ENCODE measurements at places on chromosomes 16 and 17.

GRCh38 chr16:1548233-1548632 is 14.8 kb downstream of the TMEM204 start:
- no peak for DNase-seq

GRCh38 chr17:9021992-9022572 is 772 bp downstream of the NTN1 start:
- no peak for DNase-seq

DNA sequence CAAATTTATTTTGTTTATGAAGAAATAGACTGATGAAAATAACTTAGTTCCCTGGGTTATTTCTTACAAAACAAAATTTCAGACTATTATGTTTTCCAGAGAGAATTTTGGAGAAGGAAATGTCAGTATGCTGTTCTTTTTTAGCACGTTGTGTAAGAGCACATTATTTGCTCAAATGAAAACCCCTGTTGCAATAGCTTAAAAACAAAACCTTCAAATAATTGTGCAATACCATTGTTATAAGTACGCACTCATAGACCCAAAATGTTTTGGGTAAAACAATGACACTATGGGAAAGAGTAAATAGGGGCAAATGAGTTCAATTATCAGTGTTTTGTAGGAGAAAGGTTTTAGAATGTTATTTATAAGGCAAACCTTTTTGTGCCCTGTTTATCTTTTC is 18.2 kb downstream of the VMP1 start:
- DNase-seq = no peak

GRCh38 chr16:66238696-66239095 is 127.8 kb upstream of the CDH5 start:
- no peak for DNase-seq

GRCh38 chr17:15411384-15412198 is 55.8 kb downstream of the CDRT4 start:
- DNase-seq = no peak

- peak; percentile 6 for DNase-seq
Measured at GRCh38 chr17:31274252-31274651, 22.8 kb downstream of the OMG start.

DNA sequence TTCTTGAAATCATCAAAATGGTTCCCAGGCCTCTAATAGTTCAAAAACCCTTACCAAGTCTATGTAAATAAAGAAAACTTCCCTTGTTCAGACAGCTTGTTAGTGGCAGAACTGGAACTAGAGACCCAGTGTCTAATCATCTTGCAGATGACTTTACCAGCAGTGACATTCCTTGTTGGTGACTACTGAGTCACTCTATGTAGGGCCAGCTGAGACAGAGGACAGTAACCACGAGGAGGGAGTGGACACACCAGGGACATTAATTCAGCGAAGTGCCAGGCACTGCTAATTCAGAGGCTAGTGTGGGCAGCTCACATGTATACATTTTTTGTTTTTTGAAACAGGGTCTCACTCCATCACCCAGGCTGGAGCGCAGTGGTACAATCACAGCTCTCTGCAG is 6.1 kb upstream of the HEATR3 start:
- no peak for DNase-seq

DNA sequence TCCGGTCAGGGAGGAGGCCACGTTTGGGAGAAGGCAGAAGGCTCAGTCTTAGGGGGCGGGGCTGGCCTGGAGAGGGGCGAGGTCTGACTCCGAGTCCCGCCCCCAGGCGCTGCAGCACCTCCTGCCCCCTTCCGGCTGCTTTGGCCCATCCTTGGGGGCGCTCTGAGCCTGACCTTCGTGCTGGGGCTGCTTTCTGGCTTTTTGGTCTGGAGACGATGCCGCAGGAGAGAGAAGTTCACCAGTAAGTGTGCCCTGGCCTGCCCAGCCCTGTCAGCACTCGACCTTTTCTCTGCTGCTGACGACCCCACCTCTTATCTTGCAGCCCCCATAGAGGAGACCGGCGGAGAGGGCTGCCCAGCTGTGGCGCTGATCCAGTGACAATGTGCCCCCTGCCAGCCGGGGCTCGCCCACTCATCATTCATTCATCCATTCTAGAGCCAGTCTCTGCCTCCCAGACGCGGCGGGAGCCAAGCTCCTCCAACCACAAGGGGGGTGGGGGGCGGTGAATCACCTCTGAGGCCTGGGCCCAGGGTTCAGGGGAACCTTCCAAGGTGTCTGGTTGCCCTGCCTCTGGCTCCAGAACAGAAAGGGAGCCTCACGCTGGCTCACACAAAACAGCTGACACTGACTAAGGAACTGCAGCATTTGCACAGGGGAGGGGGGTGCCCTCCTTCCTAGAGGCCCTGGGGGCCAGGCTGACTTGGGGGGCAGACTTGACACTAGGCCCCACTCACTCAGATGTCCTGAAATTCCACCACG is 1.5 kb downstream of the TNFRSF12A start:
- peak; percentile 67 for DNase-seq

- DNase-seq = no peak
Measured at GRCh38 chr16:20520103-20520502, 56.1 kb downstream of the ACSM2B start.

DNA sequence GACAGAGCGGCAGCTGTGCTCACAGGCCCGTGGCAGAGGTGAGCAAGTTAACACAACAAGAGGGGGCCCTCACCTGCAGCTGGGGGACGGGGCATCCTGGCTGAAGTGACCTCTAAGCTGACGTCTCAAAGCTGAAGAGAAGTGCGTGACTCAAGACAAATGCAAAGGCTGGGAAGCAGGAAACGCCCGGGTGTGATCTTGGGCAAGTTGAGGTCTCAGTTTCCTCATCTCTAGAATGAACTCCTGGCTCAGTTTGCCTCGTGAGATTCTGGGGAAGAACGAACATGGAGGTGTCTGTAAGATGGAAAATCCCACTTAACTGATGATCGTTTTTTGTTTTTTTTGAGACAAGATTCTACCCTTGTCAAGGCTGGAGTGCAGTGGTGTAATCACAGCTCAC is 40.1 kb upstream of the C1QL1 start:
- DNase-seq = no peak

DNA sequence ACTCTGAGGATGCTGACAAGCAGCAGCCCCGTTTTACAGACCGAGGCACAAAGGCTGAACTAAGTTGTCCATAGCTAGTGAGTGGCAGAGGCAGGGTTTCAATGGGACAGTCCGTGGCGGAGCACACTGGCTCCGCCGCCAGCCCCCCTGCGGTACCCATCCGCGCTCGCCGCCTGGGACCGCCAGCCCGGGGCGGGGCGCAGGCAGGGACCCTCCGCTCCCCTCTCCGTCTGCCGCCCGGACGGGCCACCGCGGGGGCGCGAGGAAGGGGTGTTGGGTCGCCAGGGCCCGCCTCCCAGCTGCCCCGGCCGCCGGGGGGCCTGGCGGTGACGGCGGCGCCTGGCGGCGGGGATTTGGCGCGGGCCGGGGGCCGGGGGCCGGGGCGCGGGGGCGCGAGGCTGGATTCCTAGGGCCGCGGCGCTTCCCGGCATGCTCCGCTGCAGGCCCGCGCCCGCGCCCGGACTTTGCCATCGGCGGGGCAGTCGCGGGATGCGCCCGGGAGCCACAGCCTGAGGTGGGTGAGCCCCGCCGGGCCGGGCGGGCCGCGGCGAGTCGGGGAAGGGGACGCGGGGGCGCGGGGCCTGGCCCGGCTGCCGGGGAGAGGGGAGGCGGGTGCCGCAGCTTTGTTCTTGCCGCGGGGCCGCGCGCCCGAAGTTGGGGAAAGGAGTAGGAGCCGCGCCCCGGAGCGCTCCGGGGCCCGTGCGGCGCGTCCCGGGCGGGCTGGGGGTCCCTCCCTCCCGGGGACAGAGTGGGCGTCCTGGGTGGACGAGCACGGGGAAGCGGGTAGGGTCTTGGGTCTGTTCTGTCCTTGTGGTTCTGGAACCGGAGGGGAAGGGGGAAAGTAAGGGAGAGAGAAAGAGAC is at the start of gene TMEM98:
Gene TMEM98, plus strand, starts transcription at position 430 of the 862 bp plus-strand sequence. CDS start 3,376 bp downstream, outside the sequence.
- DNase-seq = peak; percentile 22

DNA sequence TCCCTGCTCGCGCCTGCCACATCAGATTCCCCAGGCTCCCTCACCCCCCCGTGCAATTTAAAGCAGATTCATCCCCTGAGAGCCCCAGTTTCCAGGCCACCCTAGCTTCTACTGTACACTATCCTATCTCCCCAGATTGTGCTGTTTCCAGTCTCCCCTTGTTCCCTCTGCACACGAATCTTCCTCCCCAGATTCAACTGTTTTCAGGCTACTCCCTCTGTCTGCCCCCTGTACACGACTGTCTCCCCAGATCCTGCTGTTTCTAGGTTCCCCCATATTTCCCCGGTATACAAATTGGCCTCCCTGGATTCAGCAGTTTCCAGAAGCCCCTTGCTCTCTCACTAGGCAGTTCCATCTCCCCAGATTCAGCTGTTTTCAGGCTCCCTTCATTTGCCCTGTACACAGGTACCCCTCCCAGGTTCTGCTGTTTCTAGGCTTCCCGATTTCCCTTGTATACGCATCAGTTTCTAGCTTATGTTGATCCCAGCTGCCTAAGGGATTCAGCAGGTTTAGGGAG is 22.9 kb downstream of the COPZ2 start:
- DNase-seq = peak; percentile 97

DNA sequence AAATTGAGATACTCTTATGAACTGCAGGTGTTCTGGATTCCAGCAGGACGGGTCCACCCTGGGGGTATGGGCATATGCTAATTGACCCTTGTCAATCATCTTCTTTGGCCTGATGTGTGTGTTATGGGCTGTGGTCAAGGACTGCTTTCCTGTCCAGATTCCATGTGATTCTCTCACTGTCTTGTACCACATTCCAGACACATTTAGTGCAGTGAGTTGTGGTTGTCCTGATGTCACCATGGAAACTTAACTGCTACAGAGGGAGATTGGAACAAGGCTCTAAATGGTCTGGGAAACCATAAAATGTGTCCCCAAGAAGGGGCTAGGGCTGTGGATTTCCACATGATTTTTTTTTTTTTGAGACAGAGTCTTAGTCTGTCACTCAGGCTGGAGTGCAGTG is 367.4 kb downstream of the UTP18 start:
- no peak for DNase-seq

GRCh38 chr16:74667255-74667700 is 601 bp upstream of the RFWD3 start:
- no peak for DNase-seq

GRCh38 chr16:57749101-57749692 is 13.6 kb downstream of the KATNB1 start:
- no peak for DNase-seq

GRCh38 chr17:82338858-82339633 is 5.5 kb upstream of the SECTM1 start:
- no peak for DNase-seq

- peak; percentile 75 for DNase-seq
Measured at GRCh38 chr17:42554250-42555121, 1.8 kb downstream of the HSD17B1 start.

DNA sequence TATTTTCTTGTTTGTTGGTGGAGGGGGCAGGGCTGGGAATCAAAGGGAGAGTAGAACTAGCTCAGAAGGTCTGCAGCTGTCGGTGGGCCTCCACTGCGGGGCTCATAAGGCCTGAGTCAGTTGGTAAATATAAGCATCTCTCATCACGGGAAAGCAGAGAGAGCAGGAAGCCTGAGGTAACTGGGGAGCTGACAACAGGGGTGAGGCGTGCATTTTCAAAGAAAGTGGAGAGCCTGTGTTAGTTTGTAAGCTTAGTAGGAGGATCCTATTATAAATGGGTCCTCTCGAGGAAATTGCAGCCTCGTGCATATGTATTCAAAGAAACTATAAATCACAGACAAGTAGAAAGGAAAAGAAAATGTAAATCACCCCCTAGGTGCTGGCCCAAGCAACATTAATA is 221.0 kb upstream of the CDH13 start:
- no peak for DNase-seq

- peak; percentile 67 for DNase-seq
Measured at GRCh38 chr16:87740909-87741424, 24.8 kb downstream of the KLHDC4 start.

Measured in NCI-H2171 treated with DMSO at 0.1 percent for 48 hours (cell line).